Stimulated activated CD4-positive, alpha-beta T cell treated with anti-CD3 and anti-CD28 coated beads, Interleukin-1b, Interleukin-23, amount 100 ng/mL, for 48 hours (primary cell): ENCODE measurements at places on chromosomes 16 and 17.

- DNase-seq, result no peak
These were observed 34.0 kb upstream of the NAGLU start for GRCh38 chr17:42502091-42502490.

DNA sequence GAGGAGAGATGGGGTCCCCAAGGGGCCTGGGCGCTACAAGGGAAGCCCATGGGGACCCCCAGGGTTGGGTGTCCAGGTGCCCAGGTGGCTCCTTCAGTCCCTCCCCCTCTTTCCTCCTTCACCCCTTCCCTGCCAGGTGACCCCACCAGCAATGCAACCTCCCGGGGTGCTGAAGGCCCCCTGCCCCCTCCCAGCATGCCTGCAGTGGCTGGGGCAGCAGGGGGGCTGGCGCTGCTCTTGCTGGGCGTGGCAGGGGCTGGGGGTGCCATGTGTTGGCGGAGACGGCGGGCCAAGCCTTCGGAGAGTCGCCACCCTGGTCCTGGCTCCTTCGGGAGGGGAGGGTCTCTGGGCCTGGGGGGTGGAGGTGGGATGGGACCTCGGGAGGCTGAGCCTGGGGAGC, 4.0 kb downstream of the EFNB3 start:
- no peak for DNase-seq

DNA sequence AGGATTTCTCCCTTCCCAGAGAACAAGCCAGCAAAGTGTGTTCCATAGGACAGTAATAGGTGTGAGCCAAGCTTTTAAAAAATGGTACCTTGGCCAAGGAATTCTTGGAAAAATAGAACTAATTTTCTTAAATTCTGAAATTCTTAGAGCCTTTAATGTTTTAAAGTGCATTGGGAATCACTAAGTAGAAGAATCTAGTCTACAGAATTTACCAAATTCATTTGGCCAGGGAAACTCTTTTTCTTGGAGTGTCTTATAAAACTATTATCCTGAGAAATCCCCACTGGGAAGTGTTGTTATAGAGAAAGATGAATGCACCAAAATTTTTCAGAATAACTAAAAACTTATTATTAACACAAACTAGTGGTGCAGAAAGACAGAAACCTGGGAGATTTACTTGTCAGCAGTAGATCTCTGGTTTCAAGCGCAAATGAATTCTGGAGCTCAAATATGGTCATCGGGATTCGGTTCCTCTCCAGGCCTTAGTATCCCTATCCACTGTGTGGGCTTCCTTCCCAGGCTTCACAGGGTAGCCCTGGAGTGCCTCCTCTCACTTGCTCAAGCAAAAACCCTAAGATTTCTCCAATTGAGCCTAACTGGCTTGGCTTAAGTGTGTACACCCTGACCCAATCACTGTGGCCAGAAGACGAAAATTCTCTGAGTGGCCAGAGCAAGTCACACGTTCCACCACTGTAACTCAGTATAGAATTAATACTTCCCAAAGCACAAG, 217.8 kb downstream of the CHD9NB start:
- no peak for DNase-seq

- DNase-seq, result no peak
These were observed 53.0 kb upstream of the METRNL start for GRCh38 chr17:83026311-83026811.

DNA sequence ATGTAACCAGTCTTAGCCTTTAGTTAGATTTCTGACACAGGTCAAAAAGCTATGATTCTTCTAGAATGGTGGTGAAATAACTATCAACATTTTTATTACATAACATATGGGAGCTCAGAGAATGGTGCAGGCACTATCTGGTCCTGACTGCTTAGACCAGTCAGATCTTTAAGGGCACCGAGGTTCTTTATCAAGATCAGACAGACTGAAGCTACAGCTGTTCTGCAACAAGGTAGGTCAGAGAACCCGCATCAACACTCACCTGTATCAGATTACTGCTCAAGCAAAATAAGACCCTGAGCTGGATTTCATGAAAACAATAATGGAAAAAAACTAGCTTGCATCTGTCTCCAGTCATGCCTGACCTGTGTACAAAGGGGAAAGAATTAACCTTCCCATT, 160.4 kb downstream of the KCNJ2 start:
- no peak for DNase-seq

GRCh38 chr17:12789481-12790248, at the start of gene ARHGAP44:
Gene ARHGAP44 (plus strand): TSS chr17:12789498. CDS start chr17:12789839, 341 bp downstream.
- DNase-seq, result peak; percentile 8

DNA sequence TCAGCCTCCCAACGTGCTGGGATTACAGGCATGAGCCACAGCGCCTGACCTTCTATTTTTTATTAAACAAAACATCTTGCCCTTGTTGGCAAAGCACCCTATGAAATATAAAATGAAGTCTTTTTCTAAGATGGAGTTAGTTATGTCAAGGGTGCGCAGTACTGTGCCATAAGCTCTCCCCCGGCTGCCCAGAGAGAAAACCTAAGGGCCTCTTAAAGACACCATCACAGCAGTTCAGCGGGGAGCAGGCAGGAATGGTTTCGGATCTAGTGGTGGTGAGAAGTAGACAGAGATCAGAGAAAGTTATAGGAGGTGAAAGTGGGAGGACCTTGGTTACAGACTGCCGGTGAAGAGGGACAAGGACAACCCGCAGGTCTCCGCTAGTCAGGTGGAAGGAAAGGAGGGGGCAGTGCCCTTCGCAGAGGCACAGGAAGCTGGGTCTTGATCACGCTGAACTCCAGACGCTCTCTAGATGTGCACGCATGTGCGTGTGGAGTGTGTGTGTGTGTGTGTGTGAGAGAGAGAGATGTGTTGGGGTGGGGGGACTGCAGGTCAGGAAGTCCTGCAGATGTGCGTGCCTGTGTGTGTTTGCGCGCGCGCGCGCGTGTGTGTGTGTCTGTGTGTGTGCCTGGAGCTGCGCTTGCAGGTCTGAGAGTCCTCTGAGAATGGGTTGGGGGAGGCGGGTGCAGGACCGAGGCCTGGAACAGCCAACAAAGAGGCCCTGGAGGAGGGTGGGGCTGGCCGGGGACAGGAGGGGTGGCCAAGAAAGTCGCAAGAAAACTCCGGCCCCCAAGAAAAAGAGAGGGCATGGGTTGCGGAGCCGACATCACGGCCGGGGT, 748 bp upstream of the CMTM3 start:
- DNase-seq, result peak; percentile 73
